ENCODE measurements at places on chromosomes 16 and 17.
A peak's percentile ranks its signal among the peaks of the same experiment; 100 is the strongest.

DNA sequence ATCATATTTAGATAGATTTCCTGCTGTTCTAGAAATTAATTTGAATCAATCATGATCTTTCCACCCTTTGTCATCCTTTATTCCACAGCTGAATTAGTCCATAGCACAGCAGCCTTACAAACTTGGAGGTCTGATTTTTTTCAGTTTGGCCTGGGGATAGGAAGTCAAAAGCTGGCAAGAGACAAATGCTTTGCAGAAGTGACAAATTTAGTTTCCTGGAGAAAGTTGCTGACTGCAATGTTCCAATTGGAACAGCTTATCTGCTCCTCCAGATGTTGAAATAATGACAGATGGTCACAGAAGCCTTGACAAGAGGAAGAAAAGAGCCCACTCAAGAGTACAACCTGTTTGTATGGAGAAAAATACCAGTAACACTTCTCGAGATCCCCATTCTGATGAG is 1276.1 kb upstream of the CDH8 start:
- DNase-seq, result no peak

DNA sequence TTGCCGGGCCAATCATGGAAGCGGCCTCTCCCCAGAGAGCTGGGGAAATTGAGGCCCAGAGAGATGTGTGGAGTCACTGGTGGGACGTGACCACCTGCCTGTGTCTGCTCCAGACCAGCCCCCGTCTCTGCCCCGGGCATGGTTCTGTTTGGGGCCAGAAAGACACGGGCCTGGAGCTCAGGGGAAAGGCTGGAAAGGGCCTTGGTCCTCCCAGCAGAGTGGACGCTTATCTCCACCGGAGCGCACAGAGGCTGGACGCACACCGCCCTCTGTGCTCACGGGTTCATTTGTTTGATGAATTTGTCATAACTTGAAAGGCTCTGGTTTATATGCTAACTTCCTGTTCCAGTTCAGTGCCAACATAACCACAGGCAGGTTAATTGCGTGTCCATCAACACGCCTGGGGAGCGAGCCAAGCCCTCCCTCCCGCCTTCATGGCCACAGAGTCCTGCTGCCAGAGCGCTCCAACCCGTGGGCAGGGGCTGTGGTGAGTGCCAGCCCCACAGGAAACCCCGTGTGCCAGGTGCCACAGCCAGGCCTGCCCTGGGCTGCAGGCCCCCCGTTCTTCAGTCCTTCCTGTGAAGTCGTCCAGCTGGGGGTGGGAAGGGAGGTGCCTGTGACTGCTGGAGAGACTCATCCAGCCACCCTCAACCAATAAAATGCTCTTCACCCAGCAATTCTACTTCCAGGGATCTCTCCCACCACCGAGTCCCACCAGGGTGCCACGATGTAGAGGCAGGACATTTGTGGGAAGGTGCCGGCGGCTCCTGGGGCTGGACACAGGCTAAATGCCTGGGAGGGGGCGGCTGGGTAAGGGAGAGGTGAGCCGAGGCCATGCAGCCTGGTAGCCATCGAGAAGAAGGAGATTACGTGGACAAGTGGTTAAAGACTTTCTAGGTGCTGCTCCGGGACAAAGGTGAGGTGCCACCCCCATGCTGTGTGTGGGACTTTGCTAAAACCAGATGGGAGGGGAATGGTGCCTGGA is 29.4 kb upstream of the BAHCC1 start:
- DNase-seq, result no peak

DNA sequence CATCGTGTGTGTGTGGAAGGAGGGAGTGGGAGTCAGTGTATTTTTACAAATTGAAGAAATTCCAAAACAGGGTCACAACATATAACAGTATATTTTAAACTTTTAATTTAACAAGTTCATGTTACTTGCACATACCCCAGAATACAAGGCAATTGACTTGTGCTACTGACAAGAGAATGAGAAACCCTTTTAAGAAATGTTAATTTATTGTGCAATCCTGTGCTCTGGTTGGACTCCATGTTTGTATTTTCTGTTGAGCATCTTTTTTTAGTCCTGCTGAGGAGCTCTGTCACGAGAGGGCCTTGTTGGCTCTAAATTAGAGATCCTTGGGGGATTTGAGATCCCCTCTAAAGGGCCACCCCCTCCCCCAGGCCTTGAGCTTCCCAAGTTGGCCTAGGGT is 1.1 kb upstream of the EMP2 start:
- DNase-seq, result no peak

DNA sequence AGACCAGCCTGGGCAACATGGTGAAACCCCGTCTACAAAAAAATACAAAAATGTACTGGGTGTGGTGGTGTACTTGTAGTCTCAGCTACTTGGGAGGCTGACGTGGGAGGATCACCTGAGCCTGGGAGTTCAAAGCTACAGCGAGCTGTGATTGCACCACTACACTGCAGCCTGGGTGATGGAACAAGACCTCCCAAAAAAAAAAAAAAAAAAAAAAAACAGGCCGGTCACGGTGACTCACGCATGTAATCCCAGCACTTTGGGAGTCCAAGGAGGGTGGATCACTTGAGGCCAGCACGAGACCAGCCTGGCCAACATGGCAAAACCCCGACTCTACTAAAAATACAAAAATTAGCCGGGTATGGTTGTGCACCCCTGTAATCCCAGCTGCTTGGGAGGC is 12.7 kb upstream of the APPBP2 start:
- no peak for DNase-seq

- DNase-seq, result peak; percentile 42
Measured at GRCh38 chr17:36533935-36534839, 481 bp downstream of the MYO19 start.

GRCh38 chr16:19380328-19380727 is 37.4 kb upstream of the TMC5 start:
- no peak for DNase-seq

DNA sequence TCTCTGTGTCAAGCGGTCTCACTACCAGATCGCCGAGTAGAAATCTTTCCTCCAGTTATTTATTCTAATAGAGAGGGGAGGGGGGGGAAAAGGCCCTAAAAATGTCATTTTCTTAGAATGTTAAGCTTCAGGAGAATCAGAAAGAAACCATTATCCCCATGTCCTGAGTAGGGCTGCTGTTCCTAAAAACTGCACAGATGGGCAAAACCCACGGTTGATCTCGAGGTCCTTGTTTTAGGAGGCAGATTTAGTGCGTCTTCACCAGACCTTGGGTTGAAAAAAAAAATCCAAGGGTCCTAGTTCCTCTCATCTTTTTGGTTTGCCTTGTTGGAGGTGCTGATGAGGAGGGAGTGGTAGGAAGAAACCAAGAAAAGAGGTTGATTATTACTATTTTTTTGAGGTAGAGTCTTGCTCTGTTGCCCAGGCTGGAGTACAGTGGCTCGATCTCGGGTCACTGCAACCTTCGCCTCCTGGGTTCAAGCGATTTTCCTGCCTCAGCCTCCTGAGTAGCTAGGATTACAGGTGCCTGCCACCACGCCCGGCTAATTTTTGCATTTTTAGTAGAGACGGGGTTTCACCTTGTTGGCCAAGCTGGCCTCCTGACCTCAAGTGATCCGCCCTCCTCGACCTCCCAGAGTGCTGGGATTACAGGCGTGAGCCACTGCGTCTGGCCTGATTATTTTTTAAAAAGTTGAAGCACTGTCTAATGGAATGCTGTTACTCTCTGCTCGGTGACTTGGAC is 1.4 kb downstream of the CBFB start:
- no peak for DNase-seq

- no peak for DNase-seq
Measured at GRCh38 chr17:65456368-65457151, 104.9 kb downstream of the AXIN2 start.

DNA sequence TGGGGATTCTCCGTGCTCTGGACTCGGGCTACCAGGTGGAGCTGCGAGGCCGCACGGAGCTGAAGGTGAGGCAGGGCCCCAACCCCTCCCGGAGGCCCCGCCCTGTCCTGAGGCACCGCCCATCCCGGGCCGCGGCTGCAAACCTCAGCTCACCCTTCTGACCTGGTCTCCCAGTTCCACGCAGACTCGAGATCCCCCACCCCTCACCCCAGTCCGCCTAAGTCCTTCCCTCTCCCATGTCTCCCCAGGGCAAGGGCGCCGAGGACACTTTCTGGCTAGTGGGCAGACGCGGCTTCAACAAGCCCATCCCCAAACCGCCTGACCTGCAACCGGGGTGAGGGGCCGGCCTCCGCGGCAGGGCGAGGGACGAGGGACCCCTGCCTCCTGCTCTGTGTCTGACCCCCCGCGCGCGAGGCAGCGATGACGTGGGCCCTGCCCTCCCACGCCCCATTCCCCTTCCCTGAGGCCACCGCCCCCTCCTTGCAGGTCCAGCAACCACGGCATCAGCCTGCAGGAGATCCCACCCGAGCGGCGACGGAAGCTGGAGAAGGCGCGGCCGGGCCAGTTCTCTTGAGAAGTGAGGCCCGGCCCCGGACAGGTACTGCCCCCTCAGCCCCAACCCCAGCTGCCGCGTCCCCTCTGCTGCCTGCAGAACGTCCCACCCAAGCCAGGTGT is 13.7 kb downstream of the GUCY2D start:
- DNase-seq, result no peak

DNA sequence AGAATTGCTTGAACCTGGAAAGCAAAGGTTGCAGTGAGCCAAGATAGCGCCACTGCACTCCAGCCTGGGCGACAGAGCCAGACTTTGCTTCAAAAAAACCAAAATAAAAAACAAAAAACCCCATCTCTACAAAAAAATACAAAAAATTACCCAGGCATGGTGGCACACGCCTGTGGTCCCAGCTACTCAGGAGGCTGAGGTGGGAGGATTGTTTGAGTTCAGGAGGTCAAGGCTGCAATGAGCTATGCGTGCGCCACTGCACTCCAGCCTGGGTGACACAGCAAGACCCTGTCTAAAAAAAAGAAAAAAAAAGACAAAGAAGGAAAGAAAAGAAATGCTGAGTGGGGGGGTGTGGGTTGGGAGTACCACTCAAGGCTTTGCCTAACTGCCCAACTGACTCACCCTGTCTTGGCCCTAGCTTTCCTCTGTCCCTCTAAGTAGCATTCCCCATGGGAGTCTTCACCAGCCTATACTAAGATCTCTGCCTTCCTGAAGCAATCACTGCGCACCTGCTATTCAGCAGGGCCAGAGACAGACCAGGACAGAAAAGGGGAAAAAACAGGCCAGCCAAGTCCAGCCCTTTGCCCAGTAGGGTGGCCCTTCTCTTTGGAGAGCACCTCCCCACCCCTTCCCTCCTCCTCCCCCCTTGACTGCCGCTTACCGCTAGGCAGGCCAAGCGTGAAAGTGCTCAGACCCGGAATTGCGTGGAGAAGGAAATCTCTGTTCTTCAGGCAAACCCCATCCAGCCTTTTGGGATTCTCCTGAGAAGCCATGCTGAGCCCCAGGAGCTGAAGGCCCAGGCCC is 45.8 kb downstream of the RTN4RL1 start:
- no peak for DNase-seq

DNA sequence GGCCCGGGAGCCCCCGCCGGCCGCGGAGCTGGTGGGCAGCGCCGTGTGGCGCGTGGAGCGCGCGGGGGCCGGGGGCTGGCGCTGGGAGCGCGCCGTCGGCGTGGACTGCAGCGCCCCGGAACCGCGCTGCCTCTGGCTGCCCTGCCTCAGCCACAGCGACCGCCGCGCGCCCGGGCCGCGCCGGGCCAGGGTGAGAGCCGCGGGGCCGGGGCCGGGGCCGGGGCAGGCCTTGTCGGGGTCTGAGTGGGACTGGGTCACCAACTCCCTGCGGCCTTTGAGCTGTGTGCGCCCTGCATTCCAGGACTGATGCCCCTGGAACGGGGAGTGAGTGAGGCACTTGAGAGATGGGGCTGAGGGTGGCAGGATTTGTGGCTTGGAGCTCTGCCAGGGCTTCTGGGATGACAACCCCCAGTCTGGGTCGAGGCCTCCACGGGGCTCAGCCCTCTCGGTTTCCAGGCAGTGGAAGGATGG is 25.7 kb downstream of the ARHGAP23 start:
- no peak for DNase-seq

DNA sequence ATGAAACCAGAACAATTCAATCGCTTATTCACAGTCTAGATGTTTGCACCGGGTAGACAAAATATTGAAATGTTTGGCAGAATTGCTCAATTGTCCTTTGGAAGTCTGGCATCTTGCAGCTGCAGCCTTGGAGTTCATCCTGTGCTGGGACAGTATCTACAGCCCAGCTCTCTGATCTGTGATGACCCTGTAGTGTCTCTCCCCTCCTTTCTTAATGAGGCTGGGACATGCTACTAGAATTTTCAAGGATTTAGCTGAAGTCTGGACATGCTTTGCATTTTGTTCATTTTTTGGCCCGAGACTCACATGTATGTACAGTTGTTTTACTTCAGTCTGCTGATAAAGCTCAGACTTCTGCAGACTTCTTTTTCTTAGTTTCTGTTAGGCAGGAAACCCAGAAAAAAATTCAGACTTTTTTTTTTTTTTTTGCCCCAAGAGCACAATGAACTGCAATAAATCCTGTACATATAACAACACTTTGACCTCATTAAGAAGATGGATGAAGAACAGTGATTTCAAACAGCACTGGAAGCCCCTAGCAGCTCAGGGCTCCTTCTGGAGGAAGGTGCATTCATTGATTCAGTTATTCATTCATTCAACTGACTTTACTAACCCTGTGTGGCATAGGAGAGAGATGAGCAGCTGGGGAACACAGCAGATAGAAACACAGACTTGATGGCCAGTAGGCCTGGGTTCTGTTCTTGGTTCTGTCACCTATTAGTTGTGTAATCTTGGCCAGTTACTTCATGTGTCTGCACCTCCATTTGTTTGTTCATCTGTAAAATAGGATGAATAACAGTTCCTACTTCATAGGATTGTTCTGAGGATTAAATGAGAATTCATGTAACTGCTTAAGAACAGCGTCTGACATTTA is 210.0 kb downstream of the MAP2K4 start:
- DNase-seq, result no peak

- no peak for DNase-seq
Measured at GRCh38 chr16:4172070-4172469, 55.8 kb upstream of the ADCY9 start.

GRCh38 chr17:44602390-44602789 is 45.1 kb downstream of the FZD2 start:
- DNase-seq, result no peak

DNA sequence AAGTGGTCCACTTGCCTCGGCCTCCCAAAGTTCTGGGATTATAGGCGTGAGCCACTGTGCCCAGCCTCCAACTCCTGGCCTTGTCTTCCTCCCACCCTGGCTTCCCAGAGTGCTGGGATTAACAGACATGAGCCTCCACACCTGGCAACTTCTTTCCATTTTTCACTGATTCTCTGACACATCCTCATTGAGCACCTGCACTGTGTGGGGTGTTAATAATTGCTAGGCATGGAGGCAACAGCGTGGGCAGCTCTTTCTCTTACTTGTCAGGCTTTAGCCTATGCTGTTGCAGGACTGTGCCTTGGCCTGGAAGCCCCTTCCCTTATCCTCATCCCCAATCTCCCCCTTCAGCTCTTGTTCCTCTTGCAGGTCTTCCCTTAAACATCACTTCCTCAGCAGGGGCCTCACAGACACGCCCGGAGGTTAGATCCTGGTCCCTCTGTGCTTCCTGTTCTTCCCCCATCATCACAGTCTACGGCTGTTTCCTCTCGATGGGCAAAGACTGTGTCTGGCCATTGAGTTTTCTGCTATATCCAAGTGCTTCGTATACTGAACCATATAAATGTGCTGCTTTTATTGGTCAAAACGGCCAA is 7.9 kb downstream of the QPRT start:
- DNase-seq, result no peak
